HL-60 (cell line): ENCODE measurements at places on chromosomes 12 and 14.

DNA sequence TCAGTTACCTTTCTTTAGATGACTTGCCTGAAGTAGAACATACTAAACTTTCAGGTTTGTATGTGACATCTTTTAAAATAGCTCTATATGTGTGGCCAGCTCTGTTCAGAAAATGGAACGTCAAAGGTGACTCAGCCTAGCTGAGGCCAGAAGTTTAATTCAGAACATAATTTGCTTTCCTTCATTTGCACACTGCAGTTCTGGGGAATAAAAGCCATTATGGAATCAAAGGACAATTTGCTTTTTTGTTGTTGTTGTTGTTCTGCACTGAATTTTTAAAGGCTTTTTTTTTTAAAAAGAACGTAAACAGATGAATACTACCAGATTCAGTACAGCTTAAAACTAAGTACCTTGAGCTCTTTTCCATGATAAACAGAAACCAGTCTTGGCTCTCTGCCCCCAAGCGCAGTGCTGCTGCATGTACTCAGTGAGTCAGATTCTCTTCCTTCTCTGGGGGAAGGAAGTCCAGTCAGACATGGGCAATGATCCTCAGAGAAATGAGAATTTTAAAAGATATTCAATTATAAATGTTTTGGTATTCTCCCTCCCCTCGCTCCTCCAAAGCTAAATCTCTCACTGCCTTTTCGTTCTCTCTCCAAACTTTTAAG, 644.2 kb downstream of the NOVA1 start:
- DNase-seq, result no peak

DNA sequence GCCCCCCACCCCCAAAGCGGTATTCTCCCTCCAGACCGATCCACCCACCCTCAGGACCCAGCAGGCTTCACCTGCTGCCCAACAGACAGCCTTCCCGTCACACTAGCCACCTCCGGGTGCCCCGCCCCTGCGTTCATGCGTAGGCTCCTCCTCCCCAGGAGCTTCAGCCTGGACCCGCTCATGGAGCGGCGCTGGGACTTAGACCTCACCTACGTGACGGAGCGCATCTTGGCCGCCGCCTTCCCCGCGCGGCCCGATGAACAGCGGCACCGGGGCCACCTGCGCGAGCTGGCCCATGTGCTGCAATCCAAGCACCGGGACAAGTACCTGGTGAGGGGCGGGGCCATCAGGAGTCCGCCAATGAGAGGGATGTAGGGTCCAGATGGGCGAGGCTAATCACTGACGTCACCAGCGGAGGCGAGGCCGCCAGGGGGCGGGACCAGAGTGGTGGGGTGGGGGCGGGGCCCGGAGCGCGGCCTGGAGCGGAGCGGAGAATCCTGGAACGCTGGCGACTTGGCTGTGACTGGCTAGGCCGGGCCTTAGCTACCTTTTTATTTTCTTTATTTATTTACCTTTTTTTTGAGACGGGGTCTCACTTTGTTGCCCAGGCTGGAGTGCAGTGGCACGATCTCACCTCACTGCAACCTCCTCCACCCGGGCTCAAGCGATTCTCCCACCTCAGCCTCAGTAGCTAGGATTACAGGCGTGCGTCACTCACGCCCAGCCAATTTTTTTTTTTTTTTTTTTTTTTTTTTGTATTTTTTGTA, 4.4 kb downstream of the TNS2 start:
- DNase-seq, result peak; percentile 86

- DNase-seq, result peak; percentile 31
Measured at GRCh38 chr14:34012978-34013720, 62.3 kb upstream of the EGLN3 start.

DNA sequence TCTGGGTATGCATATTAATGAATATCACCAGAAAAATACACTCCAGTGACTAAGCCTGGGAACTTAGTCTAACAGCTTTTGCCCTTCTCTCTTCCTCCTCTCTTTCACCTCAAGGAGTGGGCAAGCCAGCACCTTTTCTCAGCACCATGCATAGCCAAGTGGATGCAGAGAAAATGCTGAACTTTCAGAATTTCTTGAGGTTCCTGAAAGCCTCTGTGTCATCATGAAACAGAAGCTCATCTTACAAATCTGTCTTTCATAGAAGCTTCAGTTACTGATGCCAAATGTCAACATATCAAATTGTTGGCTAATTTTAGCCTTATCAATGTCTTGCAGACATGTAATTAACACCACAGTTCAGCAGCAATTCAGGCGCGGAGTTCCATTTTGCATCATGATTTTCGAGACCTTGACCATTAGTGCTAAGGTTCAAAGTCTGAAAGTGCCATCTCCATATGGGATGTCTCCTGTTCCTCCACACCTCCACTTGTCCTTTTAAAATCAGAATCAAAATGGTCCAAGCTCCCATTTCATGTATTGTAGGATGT, 51.1 kb upstream of the RPH3A start:
- no peak for DNase-seq

DNA sequence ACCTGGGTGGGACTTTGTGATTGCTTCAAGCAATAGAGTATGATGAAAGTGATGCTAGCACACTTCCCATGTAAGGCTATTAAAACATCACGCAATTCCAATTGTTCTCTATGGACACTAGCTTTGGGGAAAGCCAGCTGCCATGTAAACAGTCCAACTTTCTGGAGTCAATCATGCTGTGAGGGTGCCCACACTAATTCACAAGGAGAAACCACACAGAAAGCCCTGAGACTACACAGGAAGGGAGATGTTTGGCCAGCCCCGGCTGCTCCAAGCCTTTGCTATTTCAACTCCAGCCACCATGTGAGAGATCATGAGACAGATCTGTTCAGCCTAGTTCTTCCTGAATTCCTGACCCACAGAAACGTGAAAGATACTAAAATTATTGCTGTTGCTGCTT, 96.3 kb downstream of the ST8SIA1 start:
- no peak for DNase-seq

DNA sequence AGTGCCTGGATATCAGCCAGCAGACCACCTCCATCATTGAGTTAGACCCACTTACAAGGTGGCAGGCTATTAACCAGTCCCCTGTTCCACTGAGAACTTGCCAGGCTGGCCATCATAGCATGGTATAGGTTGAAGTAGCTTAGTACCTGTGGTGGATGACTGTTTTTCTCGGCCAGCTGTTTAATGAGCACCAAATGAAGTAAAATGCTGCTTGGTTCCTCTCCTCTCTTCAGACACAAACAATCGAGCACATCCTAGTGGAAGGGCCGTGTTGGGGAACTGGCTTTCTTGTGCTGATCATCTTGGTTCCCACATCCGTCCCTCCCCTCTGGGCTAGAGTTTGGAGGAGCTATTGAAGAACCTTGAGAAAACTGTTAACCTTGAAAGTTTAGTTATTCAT, 486.2 kb downstream of the RAD51B start:
- DNase-seq, result no peak

DNA sequence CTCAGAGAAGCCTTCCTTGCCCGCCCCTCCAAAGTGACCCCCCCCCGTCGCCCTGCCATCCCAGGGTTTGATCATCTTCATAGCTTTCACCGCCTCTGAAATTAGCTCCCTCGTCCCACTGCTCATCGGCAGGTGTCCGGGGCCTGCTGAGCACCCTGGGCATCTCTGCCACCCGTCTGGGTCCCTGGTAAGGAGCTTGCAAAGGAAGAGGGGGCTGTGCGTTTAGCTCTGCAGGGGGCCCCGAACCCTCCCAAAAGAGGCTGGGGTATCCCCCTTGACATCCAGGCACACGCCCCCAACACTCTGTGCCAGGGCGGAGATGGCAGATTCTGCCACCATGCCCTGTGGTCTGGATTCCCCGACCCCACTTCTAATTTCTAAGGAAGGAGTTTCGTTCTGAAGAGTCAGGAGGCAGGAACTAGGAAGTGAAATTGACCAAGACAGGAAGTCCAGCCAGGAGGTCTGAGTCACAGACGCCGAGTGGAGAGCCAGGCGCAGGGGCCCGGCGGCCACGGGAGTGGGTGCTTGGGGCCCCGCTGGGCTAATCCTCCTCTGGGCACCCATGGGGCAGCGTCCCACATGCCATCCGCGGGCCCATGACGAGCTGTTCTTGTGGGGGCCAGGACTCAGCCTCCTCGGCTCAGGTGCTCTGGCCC, 95.7 kb downstream of the RFLNA start:
- peak; percentile 73 for DNase-seq
